ENCODE measurements at places on chromosomes 6 and 20. TPM values are rescaled to one million over a fixed set of nuclear protein-coding genes. Genes with fewer than 3 reads are reported as not detected.

DNA sequence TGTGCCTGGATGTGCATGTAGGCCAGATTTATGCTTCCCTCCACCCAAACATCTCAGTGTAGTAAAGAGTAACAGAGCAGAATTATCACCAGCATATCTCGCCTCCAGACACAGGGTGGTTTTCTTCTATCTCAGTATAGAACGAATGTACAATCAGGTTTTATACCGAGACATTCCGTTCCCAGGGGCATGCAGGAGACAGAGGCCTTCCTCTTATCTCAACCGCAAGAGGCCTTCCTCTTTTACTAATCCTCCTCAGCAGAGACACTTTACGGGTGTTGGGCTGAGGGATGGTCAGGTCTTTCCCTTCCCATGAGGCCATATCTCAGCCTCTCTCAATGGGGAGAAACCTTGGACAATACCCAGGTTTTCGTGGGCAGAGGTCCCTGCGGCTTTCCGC is 36.4 kb upstream of the MC3R start:
- DNase-seq, result peak; percentile 85

GRCh38 chr6:170073846-170074245 is 217.0 kb downstream of the DLL1 start:
- no peak for DNase-seq

GRCh38 chr20:47577314-47577713 is 75.6 kb downstream of the NCOA3 start:
- DNase-seq, result no peak

GRCh38 chr6:116536216-116536621 is 9.3 kb downstream of the TRAPPC3L start:
- peak; percentile 73 for DNase-seq

- peak; percentile 85 for DNase-seq
Observed at GRCh38 chr20:1225783-1226654, at the start of gene RAD21L1. TSS of gene RAD21L1 (plus strand) at chr20:1226044. CDS start at chr20:1228454, 2,410 bp downstream.

GRCh38 chr6:134621858-134622257 is 303.9 kb upstream of the SGK1 start:
- DNase-seq, result no peak

GRCh38 chr20:10519361-10520046 is 84.4 kb downstream of the SLX4IP start:
- no peak for DNase-seq

- DNase-seq, result no peak
Observed at GRCh38 chr6:98516866-98517265, 317.5 kb upstream of the POU3F2 start.

DNA sequence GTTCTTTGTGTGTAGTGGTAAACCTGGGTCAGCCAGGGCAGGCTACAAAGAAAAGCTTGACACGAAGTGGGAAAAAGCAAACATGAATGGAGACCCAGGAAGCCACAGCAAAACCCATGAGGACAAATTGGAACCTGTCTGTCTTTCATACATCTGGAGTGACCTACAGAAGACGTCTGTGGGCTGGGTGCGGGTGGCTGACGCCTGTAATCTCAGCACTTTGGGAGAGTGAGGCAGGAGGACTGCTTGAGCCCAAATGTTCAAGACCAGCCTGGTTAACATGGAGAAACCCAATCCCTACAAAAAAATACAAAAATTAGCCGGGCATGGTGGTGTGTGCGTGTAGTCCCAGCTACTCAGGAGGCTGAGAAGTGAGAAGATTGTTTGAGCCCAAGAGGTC is 114.8 kb downstream of the PRND start:
- no peak for DNase-seq

- DNase-seq, result peak; percentile 78
Observed at GRCh38 chr20:34472246-34472925, 43.8 kb upstream of the DYNLRB1 start.

DNA sequence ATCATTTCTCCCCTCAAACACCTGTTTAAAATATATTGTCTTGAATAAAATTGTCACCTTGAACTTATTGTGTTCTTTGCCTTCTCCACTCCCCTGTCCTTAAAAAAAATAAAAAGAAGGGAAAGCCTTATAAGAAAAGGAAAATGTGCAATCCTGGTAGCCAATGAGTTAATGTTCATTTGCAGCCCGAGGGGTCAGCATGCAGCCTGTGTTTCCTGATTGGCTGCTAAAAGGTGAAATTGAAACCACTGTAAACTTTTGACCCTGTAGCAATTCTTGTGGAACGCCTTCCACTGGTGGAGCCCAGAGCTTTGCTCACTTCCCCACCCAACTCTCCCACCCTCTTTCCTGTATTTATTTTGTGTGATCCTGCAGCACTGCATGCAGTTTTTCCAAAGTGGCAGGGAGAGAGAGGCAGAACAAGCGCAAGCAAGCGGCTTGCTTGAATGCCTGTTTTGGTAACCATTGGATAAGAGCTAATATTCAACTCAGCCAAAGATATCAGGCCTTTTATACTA is 74.9 kb downstream of the NCOA3 start:
- DNase-seq, result peak; percentile 93

- DNase-seq, result no peak
Observed at GRCh38 chr6:82259389-82259788, 11.8 kb upstream of the IBTK start.

Gene TSPO2
- not detected for total RNA-seq

Gene CHD6
- 32.5 TPM for total RNA-seq

Gene SEL1L2
- not detected for total RNA-seq

Gene DOK5
- 1.3 TPM for total RNA-seq

Gene EYA2
- total RNA-seq, result not detected

Gene EDN1
- total RNA-seq, result 2.9 TPM

Gene TINAG
- total RNA-seq, result not detected

Gene UNC5CL
- under 0.01 TPM for total RNA-seq

Gene MOCS1
- total RNA-seq, result 10.8 TPM

Gene IL20RA
- 0.43 TPM for total RNA-seq

Gene MYH7B
- total RNA-seq, result under 0.01 TPM
